ENCODE measurements at places on chromosomes 16 and 17.

GRCh38 chr16:53817117-53817755 lies 113.3 kb downstream of the FTO start:
- DNase-seq: no peak

DNA sequence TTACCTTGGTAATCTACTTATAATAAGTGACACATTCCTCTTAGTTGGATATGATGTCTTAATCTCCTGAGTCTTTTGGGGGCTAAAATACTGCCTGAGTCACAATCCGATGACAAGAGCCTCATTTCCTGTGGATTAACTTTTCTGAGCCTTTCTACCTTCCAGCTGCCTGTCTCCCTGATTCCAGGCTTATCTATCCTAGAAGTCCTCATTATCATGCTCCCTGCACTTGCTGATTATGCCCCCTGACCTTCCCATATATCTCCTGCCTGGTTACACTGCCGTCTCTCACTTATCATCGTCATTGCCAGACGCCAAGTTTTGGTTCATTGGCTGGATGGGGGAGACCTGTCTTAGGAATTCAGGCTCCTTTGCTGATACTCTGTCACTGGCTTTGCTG lies 727.4 kb upstream of the CA10 start:
- DNase-seq: no peak

GRCh38 chr16:89368604-89369249 lies 121.6 kb downstream of the ANKRD11 start:
- DNase-seq: no peak

DNA sequence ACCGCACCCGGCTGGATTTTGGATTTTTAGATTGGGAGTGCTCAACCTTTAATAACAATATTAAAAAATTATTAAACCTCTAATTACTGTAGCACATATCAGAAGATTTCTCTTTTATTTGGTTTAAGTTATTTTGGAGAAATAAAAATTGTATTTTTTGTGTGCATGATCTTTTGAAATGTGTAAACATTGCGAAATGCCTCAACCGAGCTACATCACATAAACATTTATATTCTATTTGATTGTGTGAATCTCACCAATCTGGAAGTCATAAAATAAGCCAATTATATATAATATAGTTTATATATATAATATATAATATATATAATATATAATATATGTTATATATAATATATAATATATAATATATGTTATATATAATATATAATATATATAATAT lies 696.2 kb upstream of the RBFOX1 start:
- no peak for DNase-seq

DNA sequence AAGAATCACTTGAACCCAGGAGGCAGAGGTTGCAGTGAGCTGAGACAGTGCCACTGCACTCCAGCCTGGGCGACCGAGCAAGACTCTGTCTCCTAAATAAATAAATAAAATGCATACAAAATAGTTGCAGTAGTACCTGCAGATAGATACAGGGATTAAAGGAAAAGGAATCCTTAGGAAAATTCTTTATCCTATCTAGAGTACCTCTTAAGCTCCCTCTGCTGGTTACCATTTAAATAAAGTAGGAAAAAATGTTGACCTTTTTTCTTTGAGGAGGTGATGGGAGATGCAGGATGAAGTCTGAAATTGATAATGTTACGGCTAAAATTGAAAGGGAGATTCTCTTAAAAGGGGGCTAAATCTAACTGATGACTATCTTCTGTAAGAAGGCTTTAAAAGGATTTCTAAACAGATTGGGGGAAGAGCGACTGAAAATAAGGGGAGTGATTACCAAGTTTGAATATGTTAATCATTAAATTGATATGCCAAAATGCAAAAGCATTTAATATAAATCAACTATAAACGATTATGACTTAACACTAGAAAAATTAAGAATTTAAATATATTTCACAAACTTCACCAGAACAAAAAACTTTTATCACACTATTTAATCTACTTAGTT lies 29.4 kb downstream of the C16orf87 start:
- no peak for DNase-seq

GRCh38 chr17:81418710-81419318 lies 23.6 kb downstream of the BAHCC1 start:
- no peak for DNase-seq

All from activated CD8-positive, alpha-beta memory T cell treated with anti-CD3 and anti-CD28 coated beads for 24 hours (primary cell).